HFF-Myc (cell line): ENCODE measurements at places on chromosomes 12 and 14.
A peak's percentile ranks its signal among the peaks of the same experiment; 100 is the strongest.

- no peak for DNase-seq
These were observed 5.1 kb downstream of the ADCY4 start for GRCh38 chr14:24329736-24330135.

DNA sequence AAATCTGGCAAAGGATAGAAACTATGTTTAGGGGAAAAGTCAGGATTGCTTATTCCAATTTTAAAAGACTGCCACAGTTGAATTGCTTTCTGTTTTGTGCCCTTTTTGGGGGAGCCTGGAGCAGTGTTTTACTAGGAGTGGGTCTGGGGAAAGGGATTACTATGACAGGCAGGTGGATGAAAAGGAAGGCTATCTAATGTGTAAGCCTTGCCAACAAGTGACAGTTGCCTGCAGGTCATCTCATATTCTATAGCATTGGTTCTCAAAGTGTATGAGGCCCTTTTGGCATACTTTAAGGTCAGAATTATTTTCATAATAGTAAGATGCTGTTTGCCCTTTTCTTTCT lies 4.1 kb downstream of the EID3 start:
- no peak for DNase-seq

DNA sequence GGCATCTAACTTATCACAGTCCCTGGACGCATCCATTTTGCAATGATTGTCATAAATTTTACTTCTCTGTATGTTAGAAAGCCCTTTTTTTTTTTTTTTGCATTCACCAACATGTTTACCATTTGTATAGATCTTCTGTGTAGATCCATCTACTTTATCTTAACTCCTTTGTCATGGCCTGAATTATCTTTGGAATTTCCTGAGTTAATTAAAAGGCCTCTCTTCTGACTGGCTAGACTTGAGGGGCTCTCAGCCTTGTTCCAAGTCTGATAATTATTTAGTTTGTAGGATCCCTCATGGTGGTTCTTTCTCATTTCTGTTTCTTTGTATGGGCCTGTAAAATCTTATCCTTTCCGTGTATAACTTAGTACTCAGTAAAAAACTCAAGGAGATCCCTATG lies 387.0 kb downstream of the C12orf50 start:
- DNase-seq: no peak

- no peak for DNase-seq
These were observed 3.1 kb downstream of the CDH24 start for GRCh38 chr14:23054000-23054811.

DNA sequence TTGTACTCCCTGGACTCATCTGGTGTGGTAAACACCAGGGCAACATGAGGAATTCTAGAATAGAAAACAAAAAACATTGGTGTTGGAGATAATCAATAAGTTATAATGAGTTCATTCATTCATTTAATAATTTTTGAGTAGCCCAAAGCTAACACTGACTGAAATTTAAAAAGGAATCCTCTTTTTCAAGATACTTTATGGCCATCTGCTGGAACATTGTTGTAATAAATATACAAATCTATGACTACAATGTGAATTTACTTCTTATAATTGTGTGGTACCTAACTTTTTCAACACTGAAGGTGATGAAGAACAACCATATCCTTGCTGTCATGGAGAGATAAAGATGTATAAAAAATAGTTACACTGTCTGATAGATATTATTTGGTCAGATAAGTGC lies 687.3 kb upstream of the MIS18BP1 start:
- no peak for DNase-seq

- DNase-seq: no peak
These were observed 74.6 kb upstream of the OSBPL8 start for GRCh38 chr12:76634133-76634532.

GRCh38 chr14:71466946-71467345 lies 465.3 kb upstream of the RGS6 start:
- DNase-seq: no peak

DNA sequence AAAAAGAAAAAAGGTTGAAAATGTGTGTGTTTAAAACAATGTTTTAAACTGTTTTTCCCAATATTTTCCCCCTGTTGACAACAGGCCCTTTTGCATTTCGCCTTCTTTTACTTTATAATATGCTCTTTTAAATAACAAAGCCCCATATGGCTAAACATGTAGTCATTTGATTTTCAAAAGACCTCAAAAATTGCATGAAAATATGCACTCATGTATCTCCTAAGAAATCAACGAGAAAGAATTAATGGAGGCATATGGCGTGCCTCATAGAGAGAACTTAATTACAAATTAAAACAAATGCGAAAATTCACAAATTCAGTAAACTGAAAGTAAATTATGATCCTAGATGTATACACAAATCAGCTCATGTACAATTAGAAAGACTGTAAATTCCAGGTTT lies 202.6 kb upstream of the FOXN3 start:
- no peak for DNase-seq

DNA sequence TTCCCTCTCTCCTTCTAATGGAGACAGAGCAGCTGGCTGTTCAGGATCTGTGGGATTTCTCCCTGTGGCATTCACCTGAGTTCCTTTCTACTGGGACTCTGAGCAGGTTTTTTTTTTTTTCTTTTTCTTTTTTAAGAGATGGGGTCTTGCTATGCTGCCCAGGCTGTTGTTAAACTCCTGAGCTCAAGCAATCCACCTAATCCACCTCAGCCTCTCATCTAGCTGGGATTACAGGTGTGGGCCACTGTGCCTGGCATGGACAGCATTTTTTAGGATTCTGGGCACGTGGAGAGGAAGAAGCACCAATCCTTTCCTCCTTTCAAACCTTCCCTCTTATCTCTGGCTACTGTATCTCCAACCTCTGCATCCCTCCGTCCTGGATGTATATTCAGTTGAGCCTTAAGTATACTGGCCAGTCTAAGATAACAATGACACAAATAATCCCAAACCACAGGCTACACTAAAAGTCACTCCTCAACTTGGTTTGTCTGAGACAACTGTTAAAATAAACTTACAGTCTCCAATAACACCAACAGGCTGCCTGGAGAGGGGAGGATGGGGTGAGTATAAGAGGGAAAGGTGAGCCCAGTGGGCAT lies 16.4 kb upstream of the CELA1 start:
- no peak for DNase-seq

- peak; percentile 79 for DNase-seq
These were observed 78.6 kb upstream of the IFNG-AS1 start for GRCh38 chr12:67910360-67911274.

- DNase-seq: no peak
These were observed 179.1 kb downstream of the DPF3 start for GRCh38 chr14:72714871-72715214.

DNA sequence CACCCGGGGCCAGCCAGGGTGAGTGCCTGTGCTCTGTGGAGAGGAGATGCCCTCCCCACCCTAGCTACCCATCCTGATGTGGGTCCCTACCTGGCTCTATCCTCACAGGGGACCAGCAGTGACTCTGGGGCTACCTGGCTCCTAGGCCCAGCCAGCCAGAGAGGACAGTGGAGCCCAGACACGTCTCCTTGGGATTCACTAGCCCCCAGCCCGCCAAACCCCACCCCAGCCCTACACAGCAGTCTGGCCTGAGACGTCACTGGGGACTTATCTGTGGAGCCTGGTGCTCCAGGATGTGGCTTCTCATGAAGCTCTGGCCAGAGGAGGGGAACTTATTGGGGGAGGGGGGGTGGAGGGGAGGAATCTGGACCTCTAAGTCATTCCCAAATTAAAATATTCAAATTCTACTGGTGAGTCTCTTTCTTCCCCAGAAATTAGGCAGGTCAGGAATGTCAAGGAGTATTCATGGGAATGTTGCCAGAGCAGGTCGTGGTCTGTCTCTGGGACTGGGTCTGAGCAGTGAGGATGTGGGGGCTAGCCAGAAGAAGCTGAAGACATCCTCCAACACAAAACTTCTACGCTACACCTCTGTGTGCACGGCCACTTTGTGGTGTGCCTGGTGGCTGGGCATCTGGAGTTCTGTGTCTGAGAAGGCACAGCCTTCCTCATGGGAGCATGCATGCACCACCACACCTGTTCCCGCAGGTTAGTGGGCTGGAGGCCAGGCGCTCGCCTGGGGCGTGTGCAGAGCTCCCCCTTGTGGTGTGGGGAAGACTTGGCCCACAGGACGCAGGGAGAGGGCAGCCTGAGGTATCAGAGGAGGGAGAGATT lies 2.7 kb downstream of the CMTM5 start:
- DNase-seq: no peak

DNA sequence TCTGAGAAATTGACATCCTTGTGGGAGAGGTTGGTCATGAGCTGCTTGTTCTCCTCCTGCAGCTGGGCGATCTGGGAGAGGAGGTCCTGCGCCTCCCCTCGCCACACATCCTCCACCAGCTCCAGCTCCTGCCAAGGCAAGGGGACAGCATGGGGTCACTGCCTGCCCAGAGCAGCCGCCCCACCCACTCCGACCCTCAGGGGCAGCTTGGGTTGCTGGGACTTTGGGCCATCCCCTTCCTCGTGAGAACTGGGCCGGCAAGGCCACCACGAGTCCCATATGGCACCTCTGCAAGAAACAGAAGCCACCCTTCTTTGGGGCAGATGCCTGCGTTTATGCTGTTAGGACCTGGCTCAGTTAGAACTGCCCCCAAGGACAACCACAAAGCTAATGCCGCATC lies 10.0 kb downstream of the RILPL1 start:
- DNase-seq: no peak
